Spleen (tissue), 13 donors: ENCODE measurements at places on chromosomes 3 and 15.

- no peaks in the 10 kb centered on the region for H3K27me3 ChIP-seq
- H3K4me3 ChIP-seq, result no peak overlapping the region
- H3K27ac ChIP-seq, result no peak overlapping the region
- no peaks in the 10 kb centered on the region for H3K36me3 ChIP-seq
- no peak for DNase-seq
- H3K4me1 ChIP-seq, result peaks cover 27% of the 10 kb centered on the region
These were observed 209.8 kb downstream of the TNIK start for GRCh38 chr3:171250444-171250843.

DNA sequence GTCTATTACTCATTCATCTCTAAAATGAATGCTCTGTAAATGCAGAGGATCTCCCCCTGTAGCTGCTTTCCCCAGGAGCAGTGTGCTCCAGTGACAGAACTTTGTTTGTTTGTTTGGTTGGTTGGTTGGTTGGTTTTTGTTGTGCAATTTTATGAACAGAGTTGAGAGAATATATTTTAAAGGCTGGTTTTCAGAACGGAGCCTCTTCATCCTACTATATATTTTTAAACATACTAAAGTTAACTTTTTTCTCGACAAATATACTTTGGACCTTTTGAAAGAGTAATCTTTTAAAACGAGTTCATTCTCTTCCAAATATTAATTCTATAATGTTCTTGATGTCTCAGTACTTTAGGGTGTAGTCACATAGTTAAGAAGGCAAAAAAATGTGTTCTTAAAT, 20.2 kb downstream of the RYR3 start:
- no peak for DNase-seq
- H3K4me3 ChIP-seq, result no peak overlapping the region
- no peaks in the 10 kb centered on the region for H3K36me3 ChIP-seq
- H3K27me3 ChIP-seq, result peaks cover 20% of the 10 kb centered on the region
- H3K4me1 ChIP-seq, result no peaks in the 10 kb centered on the region

DNA sequence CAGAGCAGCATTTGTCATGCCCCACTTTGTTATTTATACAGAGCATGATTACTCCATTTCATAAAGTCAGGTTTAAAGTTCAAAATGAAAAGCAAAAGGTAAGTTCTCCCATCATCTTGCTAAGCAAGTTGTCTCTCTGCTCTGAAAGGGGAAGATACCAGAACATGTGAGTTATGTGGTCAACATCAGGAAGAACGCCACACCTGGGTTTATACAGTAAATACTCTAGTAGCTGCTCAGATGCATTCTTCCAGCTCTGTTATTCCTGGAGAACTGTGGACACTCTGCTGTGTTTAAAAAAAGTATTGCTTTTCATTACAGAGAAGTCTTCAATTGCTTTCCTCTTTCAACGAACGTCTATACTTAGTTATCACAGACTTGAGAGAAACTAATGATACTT, 145.7 kb downstream of the PLCL2 start:
- H3K27me3 ChIP-seq, result no peaks in the 10 kb centered on the region
- no peak for DNase-seq
- no peak overlapping the region for H3K4me3 ChIP-seq
- peaks cover 5% of the 10 kb centered on the region for H3K36me3 ChIP-seq
- no peak overlapping the region for H3K27ac ChIP-seq

GRCh38 chr3:22886439-22887068, 316.6 kb upstream of the UBE2E2 start:
- H3K27me3 ChIP-seq, result no peaks in the 10 kb centered on the region
- H3K27ac ChIP-seq, result no peak overlapping the region
- H3K4me3 ChIP-seq, result no peak overlapping the region
- no peaks in the 10 kb centered on the region for H3K36me3 ChIP-seq

DNA sequence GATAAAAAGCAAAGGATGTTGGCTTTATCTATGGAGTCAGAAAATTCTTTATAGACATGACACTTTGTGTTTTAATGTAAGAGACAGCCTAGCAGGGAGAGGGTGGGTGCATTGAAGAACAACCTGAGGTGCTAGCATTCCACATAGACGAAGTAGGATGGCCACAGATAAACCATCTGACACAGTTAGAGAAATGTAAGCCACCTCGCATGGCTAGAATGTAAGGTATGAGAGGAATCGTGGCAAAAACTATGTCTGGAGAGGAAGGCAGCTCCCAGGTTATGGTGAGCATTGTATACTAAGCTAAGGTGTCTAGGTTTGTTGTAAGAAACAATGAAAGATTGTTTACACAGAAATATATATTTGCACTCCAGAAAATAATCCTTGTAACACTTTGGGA, 194.0 kb upstream of the SLITRK3 start:
- no peaks in the 10 kb centered on the region for H3K27me3 ChIP-seq
- no peak overlapping the region for H3K27ac ChIP-seq
- DNase-seq, result no peak
- no peaks in the 10 kb centered on the region for H3K36me3 ChIP-seq
- no peaks in the 10 kb centered on the region for H3K4me1 ChIP-seq

DNA sequence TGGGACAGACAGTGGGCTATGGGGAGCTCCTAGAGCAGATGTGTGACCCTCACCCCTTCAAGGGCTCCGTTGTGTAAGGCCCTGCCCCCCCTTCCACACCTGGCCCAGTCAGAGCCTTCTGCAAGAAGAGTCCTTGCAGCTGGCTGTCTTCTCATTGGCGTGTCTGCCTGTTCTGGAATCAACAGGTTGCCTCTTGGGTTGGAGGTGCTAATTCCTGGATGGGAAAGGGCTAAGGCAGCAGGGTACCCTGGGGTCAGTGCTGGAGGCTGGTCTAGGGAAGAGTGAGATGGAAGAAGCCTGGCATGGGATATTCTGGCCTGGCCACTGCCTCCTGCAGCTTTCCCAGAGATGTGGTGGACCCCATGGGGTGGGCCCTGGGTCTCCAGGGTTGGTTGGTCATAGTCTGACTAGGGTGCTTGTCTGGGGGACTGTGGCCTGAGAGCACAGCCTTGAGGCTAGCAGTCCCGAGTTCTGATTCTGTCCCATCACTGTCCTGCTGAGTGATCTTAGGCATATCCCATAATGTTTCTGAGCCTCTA, 5.1 kb downstream of the TEX264 start:
- no peak overlapping the region for H3K27ac ChIP-seq
- H3K27me3 ChIP-seq, result no peaks in the 10 kb centered on the region
- no peak overlapping the region for H3K4me3 ChIP-seq

DNA sequence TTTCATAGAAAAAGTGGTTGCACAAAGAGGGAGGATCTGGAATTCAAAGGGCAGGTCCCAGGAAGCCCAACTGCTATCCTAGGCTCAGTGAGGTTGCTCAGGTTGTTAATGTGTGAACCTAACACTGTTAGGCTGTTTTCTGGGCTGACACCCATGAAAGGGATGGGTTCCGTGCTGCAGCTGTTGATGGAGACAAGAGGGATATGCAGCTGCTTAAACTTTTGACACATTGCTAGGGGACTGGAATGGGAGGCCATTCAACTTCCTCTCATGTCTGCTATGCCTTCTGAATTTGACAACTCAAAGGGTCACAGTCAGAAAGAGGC, 198.0 kb upstream of the NR2E3 start:
- H3K27me3 ChIP-seq, result no peaks in the 10 kb centered on the region
- H3K36me3 ChIP-seq, result no peaks in the 10 kb centered on the region
- no peak for DNase-seq
- no peak overlapping the region for H3K4me3 ChIP-seq
- no peaks in the 10 kb centered on the region for H3K4me1 ChIP-seq

DNA sequence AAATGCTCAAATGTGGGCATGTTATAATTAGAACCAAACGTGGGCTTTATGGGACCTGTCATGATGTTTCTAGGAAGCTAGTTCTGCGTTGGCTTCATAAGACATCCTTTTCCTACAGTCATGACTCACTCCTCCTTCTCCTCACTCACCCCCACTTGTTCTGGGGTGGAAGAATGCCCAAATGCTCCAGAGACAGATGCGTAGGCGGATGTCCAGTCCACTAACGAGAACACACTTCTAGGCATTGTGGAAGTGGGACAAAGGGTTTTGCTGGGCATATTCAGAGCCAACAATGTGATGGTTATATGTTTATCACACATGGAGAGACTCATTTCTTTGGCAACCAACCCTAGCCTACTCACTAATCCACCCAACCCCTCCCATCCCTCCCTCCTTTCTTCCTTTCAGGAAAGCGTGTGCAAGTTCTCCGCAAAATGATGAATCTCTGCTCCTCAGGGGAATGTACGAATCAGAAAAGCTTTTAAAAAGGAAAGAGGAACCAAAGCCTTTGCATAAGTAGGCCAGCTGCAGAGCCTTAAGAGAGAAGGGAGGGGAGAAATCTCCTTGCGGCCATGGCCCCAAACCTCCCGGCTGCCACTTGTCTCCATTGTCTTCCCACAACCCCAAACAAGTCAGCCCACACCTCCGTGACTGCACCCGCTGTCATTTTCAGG, 123.0 kb upstream of the SPRED1 start:
- H3K4me1 ChIP-seq, result peaks cover 39% of the 10 kb centered on the region
- peak overlapping the region; percentile 37 for H3K4me3 ChIP-seq
- H3K36me3 ChIP-seq, result no peaks in the 10 kb centered on the region

DNA sequence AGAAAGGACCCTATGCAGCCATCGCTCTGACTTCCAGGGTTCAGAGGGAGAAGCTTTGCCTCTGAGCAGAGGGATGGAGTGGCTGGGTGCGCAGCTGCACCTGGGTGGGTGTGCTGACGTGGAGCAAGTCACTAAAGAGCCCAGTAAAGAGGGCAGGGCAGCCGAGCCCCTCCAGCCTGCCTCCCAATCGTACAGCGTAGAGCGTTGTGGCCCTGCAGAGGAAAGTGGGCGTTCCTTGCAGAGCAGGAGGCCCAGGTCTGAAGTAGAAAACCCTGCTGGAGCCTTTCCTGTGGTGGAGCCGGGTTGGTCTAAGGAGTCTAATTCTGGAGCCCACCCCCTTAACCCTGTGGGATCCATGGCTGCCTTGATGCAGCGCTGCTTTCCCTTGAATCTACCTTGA, 61.0 kb downstream of the ABTB1 start:
- H3K4me1 ChIP-seq, result peaks cover 68% of the 10 kb centered on the region
- H3K27me3 ChIP-seq, result no peaks in the 10 kb centered on the region
- DNase-seq, result peak; percentile 71
- peak overlapping the region; percentile 73 for H3K27ac ChIP-seq
- no peak overlapping the region for H3K4me3 ChIP-seq
- no peaks in the 10 kb centered on the region for H3K36me3 ChIP-seq

- H3K4me1 ChIP-seq, result no peaks in the 10 kb centered on the region
- H3K4me3 ChIP-seq, result no peak overlapping the region
- no peaks in the 10 kb centered on the region for H3K27me3 ChIP-seq
- H3K27ac ChIP-seq, result no peak overlapping the region
- peaks cover 33% of the 10 kb centered on the region for H3K36me3 ChIP-seq
These were observed 16.8 kb upstream of the CCNDBP1 start for GRCh38 chr15:43168192-43169107.

DNA sequence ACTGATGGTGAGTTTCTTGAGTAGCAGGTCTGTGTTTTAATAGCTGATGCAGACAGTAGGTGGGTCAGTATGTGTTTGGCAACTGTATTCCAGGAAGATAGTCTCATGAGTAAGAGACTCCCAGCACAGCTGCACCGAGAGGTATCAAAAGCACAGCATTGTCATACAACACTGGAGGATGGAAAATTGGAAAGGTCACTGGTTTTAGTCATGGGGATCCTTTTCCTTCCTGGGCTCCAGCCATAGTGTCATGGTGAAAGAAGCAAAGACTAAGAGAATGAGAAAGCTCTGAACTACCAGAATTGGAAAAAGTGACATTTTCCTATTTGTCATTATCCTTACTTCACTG, 61.5 kb downstream of the P3H2 start:
- peak overlapping the region; percentile 79 for H3K27ac ChIP-seq
- H3K27me3 ChIP-seq, result no peaks in the 10 kb centered on the region
- H3K4me3 ChIP-seq, result no peak overlapping the region
- H3K36me3 ChIP-seq, result no peaks in the 10 kb centered on the region

DNA sequence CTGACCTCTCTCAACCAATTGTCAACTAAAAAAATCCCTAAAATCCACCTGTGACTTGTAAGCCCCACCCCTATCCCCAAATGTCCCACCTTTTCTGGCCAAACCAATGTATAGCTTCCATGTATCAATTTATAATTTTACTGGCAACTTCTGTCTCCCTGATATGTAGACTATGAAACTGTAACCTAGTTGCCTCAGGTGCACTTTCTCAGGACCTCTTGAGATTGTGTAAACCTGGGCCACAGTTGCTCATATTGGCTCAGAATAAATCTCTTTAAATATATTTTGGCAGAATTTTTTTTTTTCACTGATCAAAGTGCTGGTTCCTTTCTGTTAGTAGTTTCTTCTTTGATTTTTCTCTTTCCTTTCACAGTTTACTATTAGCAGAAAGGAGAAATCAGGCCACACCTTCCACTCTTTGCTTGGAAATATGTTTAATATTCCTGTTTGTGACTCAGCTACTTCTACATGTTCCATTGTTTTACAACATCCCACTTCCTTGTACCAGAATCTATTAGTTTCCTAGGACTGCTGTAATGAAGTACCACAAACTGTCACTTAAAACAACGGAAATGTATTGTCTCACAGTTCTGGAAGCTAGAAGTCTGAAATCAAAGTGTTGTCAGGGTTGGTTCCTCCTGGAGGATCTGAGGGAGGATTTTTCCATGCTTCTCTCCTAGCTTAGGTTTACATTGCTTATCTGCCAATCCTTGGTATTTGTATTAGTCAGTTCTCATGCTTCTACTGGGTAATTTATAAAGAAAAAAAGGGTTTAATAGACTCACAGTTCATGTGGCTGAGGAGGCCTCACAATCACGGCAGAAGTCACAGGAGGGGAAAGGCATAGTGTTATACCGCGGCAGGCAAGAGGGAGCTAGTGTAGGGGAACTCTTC, 801.2 kb upstream of the ARPP21 start:
- H3K4me3 ChIP-seq, result no peak overlapping the region
- no peak for DNase-seq
- no peaks in the 10 kb centered on the region for H3K4me1 ChIP-seq
- no peaks in the 10 kb centered on the region for H3K36me3 ChIP-seq
- H3K27me3 ChIP-seq, result no peaks in the 10 kb centered on the region
- no peak overlapping the region for H3K27ac ChIP-seq

GRCh38 chr15:31511707-31512310, 185.2 kb downstream of the KLF13 start:
- no peaks in the 10 kb centered on the region for H3K36me3 ChIP-seq
- no peak overlapping the region for H3K27ac ChIP-seq
- peaks cover 9% of the 10 kb centered on the region for H3K4me1 ChIP-seq

DNA sequence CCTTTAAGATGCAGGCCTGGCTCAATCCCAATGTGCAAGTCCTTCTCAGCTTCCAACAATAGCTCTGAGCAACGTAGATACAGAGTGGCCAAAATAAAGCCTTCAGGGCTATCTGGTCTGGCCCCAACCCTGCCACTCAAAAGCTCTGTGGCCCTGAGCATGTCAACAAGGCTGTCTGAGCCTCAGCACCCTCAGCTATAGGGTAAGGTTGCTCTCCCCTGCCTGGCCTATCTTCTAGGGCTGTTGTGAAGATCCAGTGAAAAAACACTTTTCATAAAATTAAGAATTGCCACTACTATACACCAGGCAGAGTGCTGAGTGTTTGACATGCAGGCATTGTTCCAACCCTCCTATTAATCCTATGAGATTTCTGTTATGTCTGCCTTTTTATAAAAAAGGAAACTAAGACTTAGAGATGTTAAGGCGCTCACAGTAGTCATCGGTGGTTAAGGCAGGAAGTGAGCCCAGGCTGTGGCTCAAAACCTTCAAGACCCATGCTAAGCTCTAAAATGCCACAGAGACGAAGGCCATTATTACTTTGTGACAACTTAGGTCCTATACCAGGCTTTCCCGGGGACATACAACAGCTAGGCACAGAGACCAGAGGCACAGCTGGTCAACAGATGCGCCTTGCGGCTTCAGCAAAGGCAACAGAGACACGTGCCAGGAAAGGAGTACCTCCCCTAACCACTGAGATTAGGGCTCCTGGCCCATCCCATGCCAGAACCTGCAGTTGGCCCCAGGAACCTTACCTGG, 5.1 kb downstream of the POLG start:
- no peak overlapping the region for H3K27ac ChIP-seq
- no peaks in the 10 kb centered on the region for H3K27me3 ChIP-seq
- H3K4me1 ChIP-seq, result peaks cover 44% of the 10 kb centered on the region
- H3K36me3 ChIP-seq, result peaks cover 79% of the 10 kb centered on the region
- DNase-seq, result no peak
- H3K4me3 ChIP-seq, result no peak overlapping the region
